ENCODE measurements at places on chromosomes 4 and X. TPM values are rescaled to one million over a fixed set of nuclear protein-coding genes. Genes with fewer than 3 reads are reported as not detected.

Gene DSPP
- total RNA-seq, result not detected

- DNase-seq, result no peak
Measured at GRCh38 chrX:153956044-153956907, 11.8 kb upstream of the RENBP start.

Gene SEC31A
- 101 TPM for total RNA-seq

DNA sequence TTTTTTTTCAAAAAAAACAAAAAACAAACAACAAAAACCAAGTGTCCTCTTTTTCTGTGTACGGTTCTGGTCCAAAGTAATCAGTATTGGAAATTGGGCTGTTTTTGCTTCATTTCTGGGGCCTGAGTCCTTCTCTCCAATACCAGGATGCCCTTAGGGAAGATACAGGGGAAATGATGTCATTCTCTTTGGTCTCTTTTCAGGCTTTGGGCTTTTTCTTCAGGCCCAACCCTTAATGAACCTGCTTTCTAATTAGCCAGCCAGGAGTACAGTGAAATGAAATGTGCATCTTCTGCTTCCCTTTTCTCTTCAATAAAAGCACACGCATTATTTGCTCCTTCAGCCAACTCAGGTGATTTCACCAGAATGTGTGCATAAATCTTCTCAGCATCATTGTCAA is 52.6 kb upstream of the RBPJ start:
- DNase-seq, result no peak

- DNase-seq, result no peak
Measured at GRCh38 chr4:492412-492811, 6.5 kb downstream of the ZNF721 start.

Gene GLRA2
- not detected for total RNA-seq

Gene GPRASP1
- 1.0 TPM for total RNA-seq

GRCh38 chrX:126164689-126165400 is 1.2 kb downstream of the DCAF12L2 start:
- DNase-seq, result no peak

GRCh38 chrX:128287693-128288092 is 235.5 kb upstream of the ACTRT1 start:
- no peak for DNase-seq

- DNase-seq, result no peak
Measured at GRCh38 chr4:153159016-153159415, 45.2 kb upstream of the TRIM2 start.

DNA sequence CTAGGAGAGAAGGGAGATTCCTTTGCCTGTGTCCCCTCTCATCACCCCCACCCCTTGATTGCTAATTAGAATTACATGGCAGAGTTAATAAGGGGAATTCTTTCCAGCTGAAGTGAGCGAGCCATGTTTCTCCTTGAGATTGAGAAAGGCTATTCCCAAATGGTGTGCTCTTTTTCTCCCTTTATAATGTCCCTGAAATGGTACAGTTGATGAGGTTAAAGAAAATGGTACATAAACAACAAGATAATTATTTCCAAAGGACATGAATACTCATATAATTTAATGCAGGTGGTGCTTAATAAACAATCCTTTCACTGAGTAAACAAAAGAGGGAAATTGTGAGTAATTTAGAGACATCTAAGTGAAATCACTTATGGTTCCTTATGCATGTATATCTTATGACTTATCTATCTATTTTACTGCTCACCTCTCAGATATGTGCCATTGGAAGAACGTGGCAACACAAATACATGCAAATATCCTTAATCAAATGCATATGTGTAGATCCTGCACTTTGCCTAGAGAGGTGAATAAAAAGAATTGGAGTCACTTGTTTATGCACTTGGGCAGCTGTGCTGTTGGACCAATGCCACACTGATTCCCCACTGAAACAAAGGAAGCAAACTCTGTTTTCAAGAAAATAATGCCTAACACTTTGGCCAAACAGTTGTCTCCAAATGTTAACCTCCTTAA is 106.6 kb upstream of the WDR44 start:
- DNase-seq, result no peak

DNA sequence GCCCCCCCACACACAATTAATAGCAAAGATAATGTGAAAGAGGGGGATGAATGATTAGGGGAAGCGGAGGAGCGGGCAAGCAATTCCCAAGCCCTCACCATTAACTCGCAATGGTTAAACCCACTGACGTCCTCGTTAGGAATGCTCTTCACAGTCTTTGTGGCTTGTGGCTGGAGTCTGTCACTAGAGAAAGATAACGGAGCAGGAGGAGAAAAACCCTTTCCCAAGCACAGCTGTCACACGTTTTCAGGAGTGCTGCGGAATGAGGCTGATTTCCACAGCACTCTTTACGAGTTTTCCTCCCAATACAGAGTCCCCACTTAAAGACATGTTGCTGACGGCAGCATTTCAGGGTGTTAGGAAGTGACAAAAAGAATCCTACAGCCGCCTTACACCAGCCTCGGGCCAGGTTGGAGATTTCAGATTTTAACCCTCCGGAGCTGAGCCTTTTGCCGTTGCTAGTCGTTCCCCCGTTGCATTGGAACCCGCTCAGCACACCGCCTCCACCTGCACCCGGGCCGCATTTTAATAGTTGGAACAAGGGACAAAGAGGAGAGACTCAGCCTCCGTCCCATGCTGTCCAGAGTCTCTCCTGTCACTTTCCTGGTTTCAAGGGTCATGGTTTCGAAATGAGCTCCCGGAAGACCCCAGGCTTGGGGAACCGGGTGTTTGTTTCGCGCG is 92.2 kb downstream of the GEMIN8 start:
- DNase-seq, result no peak

GRCh38 chr4:84286048-84286447 is 213.0 kb downstream of the NKX6-1 start:
- DNase-seq, result no peak

- no peak for DNase-seq
Measured at GRCh38 chrX:1894026-1894294, 279.1 kb downstream of the ASMT start.

Gene GPR143
- total RNA-seq, result not detected

Gene TLR1
- 1.3 TPM for total RNA-seq

GRCh38 chr4:139913398-139913990 is 240.5 kb downstream of the MAML3 start:
- no peak for DNase-seq

DNA sequence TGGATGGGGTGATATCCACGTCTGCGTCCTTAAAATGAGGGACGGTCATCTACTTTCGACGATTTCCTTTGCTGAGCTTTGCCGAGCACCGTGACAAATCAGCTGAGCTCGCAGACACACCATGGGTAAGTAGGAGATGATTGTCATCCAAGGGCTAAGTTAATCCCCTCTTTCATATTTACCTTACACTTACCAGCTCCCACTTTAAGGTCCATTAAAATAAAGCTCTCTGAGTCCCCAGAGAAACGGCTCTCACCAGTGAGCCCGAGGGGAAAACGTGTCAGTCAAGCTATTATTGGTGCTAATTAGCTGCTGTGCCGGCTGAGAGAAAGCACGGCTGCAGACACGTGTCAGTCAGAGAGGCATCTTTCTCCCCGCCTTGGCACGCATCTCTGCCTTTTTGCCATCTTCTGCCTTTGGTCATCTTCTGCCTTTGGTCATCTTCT is 72.2 kb downstream of the CRLF2 start:
- DNase-seq, result no peak

DNA sequence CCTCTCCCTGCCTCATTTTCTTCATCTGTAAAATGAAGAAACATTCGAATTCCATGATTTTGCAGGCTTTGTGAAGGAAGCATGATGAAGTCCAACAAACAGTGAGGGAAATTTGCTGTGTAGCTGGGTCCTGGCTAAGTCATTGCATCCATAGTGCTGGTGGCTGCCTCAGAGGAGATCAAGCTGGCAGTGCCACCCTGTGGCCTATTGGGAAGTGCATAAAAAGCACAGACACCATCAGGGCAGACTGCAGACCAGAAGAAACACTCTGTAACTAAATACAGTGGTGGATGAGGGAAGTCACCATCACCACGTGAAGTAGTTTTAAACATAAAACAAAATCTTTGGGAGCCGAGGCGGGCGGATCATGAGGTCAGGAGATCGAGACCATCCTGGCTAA is 40.7 kb upstream of the DDX3X start:
- no peak for DNase-seq

Gene TRIM61
- total RNA-seq, result not detected

DNA sequence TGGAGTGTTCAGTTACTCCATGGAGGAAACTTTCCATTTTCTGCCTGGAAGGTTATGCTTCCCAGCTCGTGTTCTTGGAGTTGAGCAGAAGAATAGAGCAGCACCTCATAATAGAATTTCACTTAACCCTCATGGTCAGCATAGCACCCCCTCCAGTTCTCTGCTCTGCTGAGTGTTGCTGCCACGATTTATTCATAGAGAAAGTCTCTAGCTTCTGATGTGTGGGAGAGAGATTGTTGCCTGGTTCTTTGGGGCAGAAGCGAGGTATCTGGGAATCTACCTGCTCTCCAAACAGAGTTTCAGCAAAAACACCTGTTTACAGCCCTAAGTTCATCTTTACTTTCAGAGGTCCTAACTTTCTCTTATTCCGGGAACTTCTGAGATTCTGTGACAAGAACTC is 3.9 kb upstream of the DTHD1 start:
- no peak for DNase-seq

- no peak for DNase-seq
Measured at GRCh38 chr4:64174247-64174882, 234.9 kb downstream of the TECRL start.

- no peak for DNase-seq
Measured at GRCh38 chr4:113187358-113187757, 137.9 kb downstream of the ANK2 start.

- DNase-seq, result no peak
Measured at GRCh38 chrX:1011691-1012283, 200.7 kb downstream of the CRLF2 start.

GRCh38 chrX:63884821-63885790 is 100.1 kb upstream of the ARHGEF9 start:
- no peak for DNase-seq

Gene YTHDC1
- 40.4 TPM for total RNA-seq

Gene RPS3A
- 1,974 TPM for total RNA-seq
